ENCODE measurements at places on chromosomes 4 and X.

DNA sequence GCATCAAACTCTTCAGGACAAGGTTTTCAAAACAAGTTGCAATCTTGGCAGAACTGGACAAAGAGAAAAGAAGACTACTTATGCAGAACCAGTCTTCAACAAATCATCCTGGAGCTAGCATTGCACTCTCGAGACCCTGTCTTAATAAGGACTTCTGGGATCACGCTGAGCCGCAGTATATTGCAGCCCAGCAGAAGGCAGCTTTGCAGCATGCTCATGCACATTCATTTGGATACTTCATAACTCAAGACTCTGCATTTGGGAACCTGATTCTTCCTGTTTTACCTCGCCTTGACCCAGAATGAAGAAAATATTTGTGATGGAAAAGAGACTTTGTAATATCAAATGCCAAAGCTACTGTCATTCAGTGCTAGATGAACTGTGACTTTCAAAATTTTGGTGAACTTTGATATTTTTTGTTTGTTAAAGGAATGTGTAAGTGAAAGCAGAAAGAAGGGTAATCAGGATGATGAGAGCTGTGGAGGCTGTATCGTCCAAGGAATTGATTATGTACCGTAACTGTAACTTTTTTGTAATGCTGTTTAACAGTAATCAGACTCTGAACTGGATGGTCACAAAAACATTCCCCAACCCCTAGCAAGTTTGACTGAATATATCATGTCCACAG lies 27.2 kb downstream of the HSPA4L start:
- no peak for DNase-seq

DNA sequence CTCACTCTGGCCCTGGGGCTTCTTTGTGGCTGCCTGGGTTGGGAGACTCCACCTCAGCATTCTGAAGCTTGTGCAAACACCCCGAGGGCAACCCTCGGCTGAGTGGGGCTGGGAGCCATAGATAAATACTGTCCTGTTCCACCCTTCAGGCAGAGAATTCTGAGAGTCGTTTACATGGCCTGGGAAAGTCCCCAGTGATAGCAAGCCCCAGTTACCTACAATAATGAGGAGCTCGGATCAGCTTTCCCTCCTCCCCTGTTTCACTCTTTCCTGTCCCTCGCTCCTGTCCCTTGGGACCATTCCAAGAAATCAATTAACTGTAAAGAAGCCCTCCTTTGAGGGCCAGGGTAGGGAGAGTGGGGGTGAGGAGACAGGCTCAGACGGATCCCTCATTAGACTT lies 31.6 kb upstream of the DDX3X start:
- no peak for DNase-seq

DNA sequence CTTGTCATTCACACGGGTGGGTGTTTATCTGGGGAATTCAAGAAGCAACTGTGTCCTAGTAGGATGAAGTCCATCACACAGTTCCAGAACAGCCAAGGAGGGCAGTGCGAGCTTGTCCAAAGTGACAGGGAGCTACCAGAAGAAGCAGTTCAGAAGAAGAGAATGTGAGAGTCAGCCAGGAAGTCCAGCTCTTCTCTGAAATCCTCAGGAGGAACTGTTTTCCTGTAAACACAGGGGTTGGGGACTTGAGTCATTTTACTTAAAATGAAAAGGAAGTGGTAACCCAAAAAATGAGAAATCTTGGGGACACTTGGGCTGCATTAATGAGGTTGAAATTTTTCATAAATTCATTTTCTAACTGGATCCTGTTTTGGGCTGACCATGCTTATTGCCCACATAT lies 8.2 kb upstream of the TLR10 start:
- DNase-seq: no peak

- DNase-seq: no peak
These were observed 69.1 kb downstream of the RHOH start for GRCh38 chr4:40265910-40266274.

DNA sequence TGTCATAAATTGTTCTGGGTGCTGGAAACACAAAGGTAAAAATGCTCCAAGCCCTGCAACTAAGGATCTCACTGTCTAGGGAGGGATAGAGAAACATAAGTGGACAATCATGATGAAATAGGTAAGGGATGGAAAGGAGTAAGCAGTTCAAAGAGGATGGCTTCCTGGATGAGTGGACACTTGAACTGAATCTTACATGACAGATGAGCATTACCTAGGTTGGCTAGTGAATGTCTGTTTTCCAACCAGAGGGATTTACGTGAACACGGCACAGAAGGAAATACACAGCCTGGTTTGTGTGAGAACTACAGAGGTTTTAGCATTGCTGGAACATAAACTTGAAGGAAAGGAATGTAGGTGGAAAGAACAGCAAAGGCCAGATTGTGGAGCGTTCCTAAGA lies 150.2 kb upstream of the GALNT7 start:
- no peak for DNase-seq

DNA sequence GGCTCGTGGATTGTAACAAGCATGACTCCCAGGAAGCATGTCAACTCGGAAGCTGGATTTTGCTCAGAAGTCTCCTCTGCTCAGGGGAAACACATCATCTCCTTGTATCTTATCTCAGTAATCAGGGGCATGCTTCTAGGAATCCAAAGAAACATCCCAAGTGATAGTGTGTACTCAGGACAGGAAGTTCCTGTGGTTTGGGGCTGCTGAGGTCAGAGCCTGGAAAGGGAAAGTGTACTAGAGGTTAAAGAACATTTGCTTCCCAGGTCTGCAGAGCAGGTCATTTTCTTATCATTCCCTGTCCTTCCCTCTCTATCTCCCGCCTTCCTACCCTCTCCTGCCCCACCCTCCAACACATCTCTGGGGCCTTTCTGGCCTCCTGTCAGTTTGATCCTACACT lies 38.8 kb downstream of the SLC34A2 start:
- no peak for DNase-seq

DNA sequence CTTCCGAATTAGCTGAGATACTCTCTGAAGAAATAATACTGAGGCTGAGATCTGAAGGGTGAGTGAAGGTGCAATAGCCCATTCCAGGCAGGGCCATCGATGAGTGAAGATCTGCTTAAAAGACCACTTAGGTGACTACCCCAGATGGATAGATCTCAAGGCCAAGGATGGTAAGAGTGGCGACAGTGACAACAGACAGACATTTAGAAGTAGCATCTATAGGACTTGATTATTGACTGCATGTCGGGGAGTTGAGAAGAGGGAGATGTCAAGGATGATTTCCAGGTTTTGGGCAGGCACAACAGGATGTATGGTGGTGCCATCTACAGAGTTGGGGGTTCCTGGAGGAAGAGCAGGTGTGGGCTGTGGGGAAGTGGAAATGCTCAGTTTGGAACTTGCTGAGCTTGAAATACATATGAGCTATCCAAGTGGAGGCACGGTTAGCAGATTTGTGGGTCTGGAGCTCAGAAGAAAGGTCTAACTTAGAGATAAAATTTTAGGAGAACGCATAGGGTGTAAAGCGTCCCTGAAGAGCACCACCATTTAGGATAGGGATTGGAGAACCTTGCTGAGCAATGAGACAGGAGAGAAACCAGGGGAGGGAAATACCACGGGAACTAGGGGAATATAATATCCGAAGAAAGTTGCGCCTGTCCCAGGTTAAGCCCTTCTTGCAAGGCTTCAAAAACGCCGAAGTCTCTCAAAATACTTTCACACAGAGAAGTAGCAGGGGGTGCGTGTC lies 688 bp downstream of the UFSP2 start:
- DNase-seq: no peak

DNA sequence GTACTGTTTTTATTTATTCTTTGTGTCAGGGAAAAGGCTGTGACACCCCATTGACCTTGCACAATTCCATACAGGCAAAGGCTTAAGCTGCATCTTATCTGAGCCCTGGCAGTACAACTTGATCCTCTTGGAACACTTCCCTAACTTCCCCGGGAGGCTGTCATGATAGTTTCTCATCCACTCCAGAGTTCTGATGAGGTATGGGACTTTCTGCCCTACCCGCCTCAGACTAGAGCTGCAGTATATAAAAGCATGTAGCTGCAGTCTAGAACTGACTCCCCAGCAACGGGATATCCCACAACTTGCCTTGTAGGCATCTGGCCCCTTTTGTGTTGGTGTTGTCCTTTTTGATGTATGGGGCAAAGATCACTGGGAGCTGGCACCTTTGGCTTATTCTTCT lies 72.7 kb downstream of the FNIP2 start:
- DNase-seq: no peak

GRCh38 chrX:145673841-145674240 lies 143.8 kb upstream of the SLITRK2 start:
- no peak for DNase-seq

DNA sequence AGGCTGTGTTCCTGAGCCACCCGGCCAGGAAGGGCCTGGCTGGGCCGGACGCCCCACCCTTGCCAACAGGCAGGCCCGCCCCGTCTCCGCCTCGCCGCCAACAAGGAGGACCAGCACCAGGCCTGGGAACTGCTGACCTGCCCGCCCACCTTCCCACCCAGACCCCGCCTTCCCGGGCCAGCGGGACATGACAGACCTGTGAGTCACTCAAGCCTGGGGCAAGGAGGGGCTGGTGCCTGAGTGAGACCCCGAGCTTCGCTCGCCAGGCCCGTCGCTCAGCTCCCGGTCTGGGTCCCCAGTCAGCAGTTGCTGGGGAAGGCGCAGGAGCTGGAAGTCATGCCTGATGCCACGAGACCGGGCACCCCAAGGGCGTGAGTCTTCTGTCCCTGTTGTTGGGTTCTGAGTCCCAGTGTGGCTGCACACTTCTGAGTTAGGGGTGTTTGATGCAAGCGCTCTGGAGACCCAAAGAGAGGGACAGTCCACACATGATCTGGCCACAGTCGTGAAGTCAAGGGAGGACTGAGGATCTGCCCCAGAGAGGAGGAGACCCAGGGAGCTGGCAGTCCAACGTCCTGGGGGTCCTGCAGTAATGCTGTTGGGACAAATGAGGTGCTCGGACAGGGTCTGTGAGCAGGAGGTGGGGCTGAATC lies at the start of gene DNASE1L1:
DNASE1L1 (minus strand) TSS at position 33 of the 650 bp plus-strand sequence. CDS start 3,686 bp downstream, outside the sequence.
- DNase-seq: no peak

DNA sequence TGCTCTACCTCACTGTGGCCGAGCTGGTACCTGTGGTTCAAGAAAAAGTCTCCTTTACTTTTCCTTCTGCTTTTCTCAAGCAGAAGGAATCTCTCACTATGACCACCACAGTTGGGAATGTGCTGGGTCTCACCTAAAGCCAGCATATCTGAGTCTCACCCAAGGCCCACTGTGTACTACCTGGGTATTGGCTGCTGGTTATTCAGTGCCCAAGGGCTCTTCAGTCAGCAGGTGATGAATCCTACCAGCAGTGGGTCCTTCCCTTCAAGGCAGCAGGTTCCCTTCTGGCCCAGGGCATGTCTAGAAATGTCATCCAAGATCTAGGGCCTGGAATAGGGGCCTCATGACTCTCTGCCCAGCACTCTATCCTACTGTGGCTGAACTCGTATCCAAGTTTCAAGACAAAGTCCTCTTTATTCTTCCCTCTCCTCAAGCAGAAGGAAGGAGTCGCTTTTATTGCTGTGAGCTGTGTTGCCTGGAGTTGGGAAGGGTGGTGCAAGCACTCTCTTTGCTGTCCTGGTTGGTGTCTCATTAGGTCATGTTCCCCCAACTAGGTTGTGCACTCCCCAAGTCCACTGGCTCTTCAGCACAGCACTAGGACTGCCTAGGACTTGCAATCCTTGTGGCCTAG lies 6.1 kb downstream of the CXCL10 start:
- no peak for DNase-seq

- no peak for DNase-seq
These were observed 151.1 kb upstream of the TBC1D9 start for GRCh38 chr4:140906993-140907962.

- DNase-seq: no peak
These were observed 16.4 kb upstream of the KLHL8 start for GRCh38 chr4:87236861-87237260.

- DNase-seq: no peak
These were observed 19.8 kb downstream of the GBA3 start for GRCh38 chr4:22712529-22712928.

DNA sequence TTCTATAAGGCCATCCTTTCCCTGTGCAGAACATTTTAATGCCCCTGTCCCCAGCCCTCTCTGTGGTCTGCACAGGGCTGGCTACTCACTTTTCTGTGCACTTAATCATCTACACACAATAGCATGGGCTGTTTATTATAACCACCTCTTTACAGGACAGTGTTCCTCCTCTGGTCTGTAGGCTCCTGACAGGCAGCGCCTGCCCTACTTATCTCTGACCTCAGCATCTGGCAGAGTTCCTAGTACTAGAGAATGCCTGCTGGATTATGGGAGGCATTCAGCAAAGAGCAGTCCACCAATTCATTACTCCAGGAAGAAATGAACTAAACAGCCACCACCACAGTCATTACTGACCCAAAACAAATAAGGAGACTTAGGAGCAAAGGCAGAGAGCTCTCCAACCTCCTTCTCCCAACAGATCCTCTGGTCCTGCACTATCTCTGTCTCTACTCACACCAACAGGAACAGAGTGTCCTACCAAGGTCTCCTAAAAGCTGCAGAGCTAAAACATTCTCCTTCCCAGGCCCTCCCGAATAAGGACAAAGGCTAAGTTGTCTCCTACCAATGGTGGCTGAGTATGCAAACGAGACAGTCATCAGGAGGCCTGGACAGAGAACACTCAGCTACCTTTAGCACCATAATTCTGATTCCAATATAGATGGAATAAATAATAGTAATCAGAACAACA lies 279.2 kb downstream of the QDPR start:
- DNase-seq: no peak

GRCh38 chr4:186061921-186062320 lies 7.0 kb upstream of the TLR3 start:
- DNase-seq: no peak

DNA sequence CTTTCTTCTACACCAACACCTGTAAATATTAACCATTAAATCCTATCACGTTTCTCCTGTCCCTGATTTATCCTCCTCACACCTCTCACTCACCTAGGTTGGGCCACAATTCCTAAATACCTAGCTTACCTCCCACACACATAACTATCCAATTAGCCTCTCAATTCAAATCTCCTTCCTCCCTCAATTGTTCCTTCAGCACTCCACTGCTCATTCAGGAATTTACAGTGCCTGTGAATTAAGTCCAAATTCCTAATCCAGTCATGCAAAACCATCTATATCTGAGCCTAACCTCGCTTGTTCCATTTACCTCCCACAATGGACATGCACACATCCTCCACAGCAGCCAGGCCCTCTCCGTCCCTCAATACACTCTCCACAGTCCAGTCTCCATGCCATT lies 17.5 kb downstream of the ANXA5 start:
- DNase-seq: no peak

GRCh38 chrX:9626379-9626778 lies 139.3 kb downstream of the GPR143 start:
- DNase-seq: no peak

All from stimulated activated CD4-positive, alpha-beta T cell treated with anti-CD3 and anti-CD28 coated beads, Interleukin-1b, Interleukin-23, amount 100 ng/mL, for 48 hours (primary cell).